Stimulated activated CD8-positive, alpha-beta memory T cell treated with anti-CD3 and anti-CD28 coated beads, Interleukin-7, amount 100 ng/mL, for 48 hours (primary cell): ENCODE measurements at places on chromosomes 4 and X.

DNA sequence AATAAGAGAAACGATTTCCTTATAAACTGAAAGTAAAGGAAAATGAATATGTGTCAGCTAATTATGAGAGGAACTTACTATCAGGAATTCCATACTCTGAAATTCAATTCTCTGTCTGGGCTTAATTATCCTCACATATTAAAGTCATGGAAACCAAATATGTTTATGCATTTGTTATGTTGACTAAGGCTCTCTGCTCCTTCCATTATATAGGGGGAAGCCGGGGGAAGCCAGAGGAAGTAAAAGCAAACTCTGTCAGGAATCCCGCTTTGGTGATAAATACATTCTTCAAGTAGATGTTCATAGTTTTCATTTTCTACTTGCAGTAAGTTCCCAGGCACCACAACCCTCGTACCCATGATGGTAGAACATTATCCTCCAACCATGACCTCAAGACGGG is 142.8 kb upstream of the VCX2 start:
- no peak for DNase-seq

DNA sequence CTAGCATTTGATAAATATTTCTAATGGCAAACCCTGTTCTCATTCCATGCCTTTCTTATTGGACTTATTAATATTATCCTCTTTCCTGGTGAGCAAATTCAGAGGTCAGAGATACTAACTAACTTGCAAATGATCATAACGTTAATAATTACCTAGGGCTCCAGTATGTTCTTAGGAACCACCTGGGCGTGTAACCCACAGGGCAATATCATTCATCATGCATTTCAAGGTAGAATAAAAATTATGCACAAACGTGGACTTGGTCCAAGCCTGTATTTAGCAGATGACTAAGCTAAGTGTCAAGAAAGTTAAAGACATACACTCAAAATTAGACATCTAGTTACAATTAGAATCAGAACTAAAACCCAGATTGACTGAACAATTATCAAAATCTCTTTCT is 850.1 kb downstream of the TRIML1 start:
- DNase-seq: no peak

GRCh38 chrX:107978707-107979307 is 3.4 kb downstream of the TEX13B start:
- DNase-seq: no peak

- no peak for DNase-seq
Observed at GRCh38 chr4:138761638-138762220, 253.9 kb upstream of the NOCT start.

DNA sequence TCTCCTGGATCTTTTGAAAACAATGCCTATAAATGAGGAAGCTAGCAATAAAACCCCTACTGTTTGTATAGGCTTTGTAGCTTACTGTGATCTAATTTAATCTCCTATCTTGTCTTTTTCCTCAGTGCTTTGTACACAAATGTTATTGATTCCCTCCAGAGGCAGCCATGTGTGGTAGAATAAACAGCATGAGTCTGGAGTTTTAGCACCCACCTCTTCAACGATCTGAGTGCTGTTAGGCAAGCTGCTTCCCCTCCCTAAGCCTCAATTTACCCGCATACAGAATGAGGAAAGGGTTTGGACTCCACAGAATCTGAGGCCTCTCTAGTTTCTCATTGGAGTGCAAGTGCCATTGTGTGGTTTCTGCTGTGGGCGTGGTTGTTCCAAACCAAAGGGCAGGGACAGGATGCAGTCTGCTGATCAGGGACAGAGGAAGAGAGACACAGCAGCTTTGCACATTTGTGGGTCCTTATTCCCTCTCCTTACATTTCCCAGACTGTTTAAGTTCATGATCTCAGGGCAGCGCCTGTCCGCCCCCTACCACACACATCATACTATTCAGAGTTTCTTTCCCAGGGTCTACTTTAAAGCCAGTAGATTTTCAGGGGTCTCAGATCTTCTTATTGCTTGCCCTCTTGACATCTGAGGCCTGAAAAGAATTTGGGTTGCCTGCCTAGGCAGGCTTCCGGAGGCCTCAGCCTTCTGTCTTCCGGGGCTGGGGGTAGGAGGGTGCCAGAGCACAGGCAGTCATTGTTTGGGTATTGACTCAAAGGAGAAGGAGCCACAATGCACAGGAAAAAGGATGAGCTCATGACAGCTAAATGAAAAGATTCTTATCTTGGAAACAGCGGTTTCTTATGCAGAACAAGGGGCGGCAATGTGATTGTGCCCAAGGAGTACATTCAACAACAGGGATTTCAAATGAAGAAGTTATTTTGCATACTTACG is 114.9 kb upstream of the TEX13D start:
- no peak for DNase-seq

- DNase-seq: no peak
Observed at GRCh38 chr4:151771664-151772063, 10.9 kb upstream of the GATB start.

- DNase-seq: no peak
Observed at GRCh38 chr4:8247047-8247930, 22.3 kb upstream of the HTRA3 start.

DNA sequence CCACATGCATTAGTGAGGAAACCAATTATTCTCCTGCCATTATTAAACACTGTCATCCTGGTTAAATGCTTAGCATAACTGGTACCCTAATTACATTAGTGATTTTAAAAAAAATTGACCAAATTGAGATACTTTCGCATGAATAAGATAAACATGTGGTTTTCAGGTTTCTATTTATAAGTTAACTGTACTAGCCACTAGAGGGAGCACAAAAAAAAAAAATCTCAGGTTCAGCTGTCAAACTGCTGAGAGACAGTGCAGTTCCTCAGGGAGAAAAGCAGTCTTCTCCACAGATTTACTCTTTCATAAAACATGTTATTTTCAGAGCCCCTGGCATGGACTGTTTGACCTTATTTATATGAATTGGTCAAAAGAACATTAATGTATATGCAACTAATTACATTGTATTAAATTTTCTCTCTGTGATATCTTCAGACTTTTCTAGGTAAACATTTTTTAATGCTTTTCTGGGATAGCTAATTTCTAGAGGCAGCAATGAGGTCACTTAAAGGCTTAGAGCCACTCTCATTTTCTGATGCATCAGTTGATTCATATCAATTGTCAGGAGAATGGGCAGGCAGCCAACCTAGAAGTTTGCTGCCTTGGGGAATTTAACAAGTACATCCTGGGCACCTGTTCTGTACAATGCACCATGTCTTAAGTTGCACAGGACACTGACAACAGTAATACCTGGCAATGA is 167.5 kb downstream of the CDS1 start:
- DNase-seq: no peak

DNA sequence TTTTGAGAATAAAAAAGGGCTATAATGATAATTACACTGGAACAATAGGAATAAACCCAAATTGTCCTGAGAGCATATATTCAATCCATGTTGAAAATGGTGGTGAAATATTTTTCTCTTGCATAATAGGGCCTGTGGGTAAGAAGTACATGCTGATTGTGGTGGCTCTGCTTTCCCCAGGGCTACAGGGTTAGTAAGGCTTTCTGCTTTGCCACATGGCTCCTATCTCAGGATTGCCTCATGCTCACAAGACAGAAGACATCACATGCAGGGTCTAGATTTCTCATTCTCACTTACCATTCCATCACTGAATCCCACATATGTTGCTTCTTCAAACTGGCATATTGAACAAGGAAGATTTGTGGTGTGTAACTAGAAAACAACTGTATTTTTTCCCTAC is 12.4 kb upstream of the VEGFC start:
- no peak for DNase-seq

GRCh38 chr4:912548-913279 is 19.4 kb downstream of the GAK start:
- no peak for DNase-seq
